ENCODE measurements at places on chromosomes 2 and 18.

DNA sequence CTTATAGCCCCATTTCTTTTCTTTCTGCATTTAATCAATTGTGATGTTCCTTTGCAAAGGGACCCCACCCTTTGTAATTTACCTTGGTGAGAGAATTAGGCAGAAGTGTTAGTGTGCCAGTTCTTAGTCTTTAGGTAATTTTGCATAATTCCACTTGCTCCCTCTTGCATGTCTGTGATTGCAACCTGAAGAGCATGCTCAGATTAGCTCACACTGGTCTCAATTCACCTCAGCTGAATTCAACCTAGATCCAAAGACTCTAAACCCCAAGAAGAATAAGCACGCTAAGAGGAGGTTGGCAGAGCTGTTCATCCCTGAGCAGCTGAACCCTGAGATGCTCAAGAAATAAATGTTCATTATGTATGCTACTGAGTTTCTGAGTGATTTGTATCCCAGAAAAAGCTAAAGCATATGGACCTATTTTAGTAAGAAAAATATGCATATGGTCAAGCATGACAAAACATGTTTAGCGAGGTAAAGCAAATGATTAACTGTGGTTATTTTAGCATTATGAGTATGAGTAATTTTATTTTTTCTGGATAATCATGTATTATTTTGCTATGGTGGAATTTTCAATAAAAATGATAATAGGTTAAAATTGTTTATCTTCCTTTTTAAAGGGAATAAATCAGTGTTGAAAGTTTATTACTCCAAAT lies 299.2 kb upstream of the ZSWIM2 start:
- no peak for DNase-seq

DNA sequence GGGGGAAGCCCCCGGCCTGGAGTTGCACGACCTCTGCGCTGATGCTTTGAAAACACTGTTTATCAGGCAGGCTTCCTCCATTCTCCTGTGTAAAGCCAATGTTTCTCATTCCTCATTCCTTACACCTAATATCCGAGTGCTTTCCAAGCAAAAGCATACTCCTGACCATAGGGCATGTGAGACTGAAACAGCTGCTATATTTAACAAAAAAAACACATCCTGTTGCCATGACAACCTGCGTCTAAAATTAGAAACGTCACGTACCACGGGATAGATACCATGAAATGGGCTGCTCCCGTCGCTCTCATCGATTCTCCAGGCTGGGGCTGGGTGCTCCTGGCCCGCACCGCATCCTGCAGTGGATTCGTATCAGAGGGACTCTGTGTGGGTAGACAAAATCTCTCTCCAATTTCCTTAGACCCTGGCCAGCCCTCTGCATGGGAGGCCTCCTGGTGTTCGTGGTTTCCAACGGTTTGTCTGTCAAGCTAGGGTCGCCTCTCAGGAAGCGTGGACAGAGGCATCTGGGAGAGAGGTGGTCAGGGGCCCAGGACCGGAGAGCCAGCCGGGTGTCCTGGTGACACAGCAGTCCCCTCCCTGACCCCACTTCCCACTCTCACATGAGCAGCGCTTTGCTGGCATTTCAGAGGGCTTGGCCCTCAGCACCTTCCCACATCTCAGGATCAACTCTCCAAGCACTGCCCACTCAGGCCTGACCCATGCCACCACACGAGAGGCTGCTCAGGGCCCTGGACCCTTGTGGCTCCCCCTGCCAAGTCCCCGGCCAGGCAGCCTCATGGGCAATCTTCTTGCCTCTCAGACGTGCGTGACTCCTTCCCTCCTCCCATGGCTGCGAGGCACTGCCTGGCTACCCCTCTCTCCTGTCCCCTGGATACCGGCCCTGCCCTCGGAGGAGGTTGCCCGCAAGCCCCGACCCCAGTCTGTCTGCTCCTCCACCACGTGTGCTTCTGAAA lies 268.1 kb downstream of the NDUFA10 start:
- DNase-seq: no peak

DNA sequence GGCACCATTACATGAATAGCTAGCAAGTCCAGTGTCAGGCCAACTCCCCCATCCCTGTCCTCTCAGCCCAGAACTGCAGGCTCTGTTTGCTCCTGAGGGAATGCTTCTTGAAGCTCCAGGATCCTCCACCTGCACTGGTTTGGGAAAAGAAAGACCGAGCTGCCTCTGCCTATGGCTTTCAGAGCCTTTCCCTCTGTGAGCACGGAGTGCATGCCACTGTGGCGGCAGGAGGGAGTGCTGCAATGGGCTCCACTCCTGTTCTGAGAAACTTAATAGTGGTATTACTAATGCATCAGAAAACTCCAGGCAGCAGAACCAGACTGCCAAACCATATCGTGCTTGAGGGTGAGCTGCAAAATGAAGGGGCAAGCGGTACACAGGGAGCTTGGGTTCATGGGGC lies 271.8 kb downstream of the SRBD1 start:
- no peak for DNase-seq

GRCh38 chr18:31828613-31829012 lies 67.9 kb upstream of the SLC25A52 start:
- no peak for DNase-seq

DNA sequence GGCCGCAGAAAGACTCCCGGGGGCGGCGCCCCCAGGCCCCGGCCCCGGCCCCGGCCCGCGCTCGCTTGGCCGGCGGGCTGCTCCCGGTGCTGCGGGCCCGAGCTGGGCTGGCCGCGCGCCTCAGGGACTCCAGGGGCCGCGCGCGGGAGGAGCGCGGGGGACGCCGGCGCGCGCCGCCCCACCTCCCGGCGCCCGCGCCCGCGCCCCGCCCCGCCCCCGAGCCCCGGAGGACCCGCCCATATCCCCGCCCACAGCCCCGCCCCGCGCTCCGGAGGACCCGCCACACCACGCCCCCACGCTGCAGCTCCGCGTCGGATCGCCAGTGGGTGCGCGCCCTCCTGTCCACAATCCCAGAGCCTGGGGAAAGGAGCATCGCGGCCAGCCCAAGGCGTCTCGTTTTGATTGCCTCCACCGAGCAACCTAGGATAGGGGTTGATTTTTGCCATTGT lies at the start of gene PARD6G:
PARD6G (minus strand) TSS at position 122 of the 449 bp plus-strand sequence. CDS start 166 bp downstream, outside the sequence.
- DNase-seq: peak; percentile 89

GRCh38 chr2:220949466-220949865 lies 622.6 kb downstream of the EPHA4 start:
- DNase-seq: no peak

DNA sequence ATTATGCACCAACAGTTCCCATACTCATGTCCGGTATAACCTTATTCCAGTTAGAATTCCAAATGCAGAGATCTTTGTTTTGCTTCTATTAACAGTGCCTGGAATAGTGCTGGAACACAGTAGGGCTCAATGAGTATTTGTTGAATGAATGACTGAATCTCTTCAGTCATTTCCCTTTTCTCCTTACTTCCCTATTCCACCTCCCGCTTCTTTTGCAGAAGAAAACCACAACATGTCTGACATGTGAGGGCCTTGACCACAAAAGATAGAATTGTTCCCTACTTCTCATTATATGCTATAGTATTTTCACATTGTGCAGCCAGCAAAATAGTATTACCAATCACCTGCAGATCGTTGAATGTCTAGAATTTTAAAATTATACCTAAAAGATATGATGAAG lies 19.5 kb upstream of the HNRNPLL start:
- DNase-seq: no peak

- no peak for DNase-seq
Observed at GRCh38 chr2:180698668-180699067, 281.7 kb upstream of the UBE2E3 start.

DNA sequence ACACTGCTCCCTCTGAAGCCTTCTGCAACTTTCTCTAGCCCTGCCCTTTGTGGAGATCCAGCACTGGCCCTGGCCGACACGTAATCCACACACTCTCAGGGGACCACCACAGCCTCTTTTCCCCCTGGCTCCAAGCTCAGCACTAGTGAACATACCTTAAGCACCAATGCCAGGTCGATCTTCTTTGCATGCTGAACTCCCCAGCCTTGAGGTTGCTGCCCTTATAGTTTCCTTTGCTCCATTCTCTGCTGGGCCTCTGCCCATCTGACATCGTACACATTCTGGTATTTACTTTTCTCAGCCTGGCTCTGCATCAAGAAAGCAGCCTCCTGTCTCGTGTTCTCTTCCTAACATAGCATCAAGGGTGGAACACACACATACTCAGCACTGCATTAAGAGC lies 361.5 kb downstream of the LPIN1 start:
- no peak for DNase-seq

DNA sequence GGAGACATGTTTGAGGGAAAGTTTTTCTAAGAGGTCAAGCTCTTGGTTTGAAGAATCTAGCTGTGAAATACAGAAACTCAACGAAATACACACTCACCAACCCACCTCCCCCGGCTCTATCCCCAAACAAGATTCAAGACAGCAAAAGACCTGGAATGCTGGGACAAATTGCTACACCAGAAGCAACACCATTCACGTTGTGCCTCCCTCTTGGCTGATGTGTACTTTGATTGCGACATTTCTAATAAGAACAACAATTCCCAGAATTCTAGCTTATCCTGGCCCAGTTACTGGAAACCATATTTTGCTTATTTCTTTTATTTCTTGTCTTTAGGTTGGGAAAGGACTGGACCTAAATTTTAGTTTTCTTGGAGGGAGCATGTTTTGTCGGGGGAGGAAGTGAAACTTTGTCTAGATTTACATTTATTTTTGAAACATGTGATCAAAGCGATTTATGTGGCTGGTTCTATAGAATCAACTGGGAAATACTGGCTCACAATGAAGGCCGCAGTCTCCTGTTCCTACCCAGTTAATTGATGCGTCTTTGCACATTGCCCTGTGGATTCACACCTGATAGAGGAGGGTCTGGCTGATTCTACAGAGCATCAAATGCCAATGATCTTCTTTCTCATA lies 29.6 kb upstream of the LPIN1 start:
- DNase-seq: no peak

GRCh38 chr2:114354199-114354598 lies 88.2 kb upstream of the DPP10 start:
- no peak for DNase-seq

DNA sequence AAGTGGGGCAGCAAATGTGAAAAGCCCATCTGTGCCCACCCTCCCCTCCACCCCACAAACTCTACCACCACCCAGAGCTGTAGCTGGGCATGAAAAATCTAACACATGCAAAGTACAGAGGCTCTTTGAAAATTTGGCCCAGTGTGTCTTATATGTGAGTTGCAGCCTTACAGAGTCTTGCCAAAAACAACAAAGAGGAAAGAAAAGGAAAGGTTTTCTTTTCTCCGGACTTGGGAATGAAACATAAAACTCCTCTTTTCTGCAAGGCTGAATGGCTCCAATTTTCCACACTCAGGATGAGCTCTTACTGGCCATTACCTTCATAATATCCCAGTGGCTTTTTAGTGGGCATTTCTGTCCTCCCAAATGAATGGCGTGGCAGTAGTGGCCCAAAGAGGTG lies 27.9 kb upstream of the POU3F3 start:
- DNase-seq: no peak

GRCh38 chr18:64966667-64967066 lies 784.1 kb upstream of the CDH7 start:
- no peak for DNase-seq

DNA sequence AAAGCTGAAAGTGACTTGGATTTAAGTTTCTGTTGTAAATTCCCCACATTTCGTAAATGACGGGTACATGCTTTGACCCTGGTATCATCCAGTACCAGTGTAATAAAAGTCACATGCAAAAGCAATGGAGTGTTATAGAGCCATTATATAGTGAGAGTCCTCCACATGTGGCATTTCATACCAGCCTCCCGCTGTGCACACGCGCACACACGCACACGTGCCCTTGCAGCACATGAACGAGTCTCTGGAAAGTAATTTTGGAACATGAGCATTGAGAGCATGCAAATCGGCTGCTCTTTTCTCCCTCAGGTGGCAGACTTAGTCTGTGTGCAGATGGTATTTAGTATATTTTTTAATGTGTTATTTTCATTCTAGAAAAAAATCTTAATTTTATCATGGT lies 198.1 kb downstream of the ZNF407 start:
- no peak for DNase-seq

GRCh38 chr18:7872569-7872968 lies 305.5 kb downstream of the PTPRM start:
- DNase-seq: no peak

DNA sequence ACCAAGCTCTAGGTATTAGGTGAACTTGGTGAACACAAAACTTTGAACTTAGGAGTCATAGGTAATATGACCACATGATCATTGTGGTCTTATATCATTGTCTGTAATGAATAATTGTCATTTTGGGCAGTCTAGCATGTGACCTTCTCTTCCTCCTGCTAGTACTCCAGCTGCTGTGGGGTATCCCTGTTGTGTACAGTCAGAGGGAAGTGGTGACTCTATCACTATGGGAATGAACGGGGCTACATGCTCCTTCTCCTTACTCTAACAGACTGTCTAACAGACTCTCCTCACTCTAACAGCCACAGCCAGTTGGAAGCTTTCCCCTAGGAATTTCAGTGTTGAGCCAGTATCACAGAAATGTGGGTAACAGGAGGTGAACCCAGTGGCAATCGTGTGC lies 68.2 kb upstream of the NEDD4L start:
- DNase-seq: no peak

- no peak for DNase-seq
Observed at GRCh38 chr2:199464606-199465352, 7.0 kb upstream of the SATB2 start.

GRCh38 chr2:16671760-16672159 lies 6.1 kb upstream of the CYRIA start:
- DNase-seq: no peak

GRCh38 chr2:105553538-105554196 lies 154.8 kb upstream of the FHL2 start:
- DNase-seq: no peak

- DNase-seq: no peak
Observed at GRCh38 chr2:28547906-28548600, 52.2 kb downstream of the PLB1 start.

DNA sequence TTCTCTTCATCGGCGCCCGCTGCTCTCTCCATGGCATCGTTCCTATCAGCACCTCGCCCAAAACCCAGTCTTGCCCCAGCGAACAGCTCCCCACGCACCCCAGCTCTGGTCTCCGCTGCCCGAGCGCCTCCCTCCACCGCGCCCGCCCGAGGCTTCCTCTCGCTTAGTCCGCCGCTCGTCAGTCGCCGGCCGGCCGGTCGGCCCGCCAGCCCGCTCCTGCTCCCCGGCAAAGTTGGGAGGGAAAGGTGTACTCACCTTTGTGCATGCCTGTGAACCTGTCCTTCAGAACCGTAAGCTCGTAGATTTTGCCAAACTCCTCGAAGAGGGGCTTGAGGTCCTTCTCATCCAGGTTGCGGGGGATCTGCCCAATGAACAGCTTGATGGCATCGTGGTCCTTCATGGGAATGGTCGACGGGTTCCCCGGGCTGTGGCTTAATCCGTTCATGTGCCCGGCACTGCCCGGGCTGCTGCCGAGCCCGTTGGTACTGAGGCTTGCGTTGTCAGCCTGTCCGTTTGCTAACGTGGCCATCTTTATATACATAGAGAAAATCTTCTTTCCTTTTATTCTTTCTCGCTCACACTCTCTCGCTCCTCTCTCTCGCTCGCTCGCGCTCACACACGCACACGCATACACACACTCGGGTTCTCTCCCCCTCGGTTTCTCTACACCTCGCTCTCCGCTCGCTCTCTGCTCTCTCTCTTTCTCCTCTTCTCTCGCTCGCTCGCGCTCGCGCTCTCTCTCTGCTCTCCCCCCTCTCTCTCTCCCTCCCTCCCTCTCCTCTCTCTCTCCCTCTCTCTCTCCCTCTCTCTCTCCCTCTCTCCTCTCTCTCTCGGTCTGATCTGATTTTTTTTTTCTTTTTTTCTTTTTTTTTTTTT lies at the start of gene CELF4:
CELF4 (minus strand) TSS at position 698 of the 876 bp plus-strand sequence.
- DNase-seq: no peak

GRCh38 chr2:192952245-192952644 lies 757.5 kb upstream of the TMEFF2 start:
- DNase-seq: no peak
